Right lobe of liver (tissue), 6 donors: ENCODE measurements at places on chromosomes 1 and 21. TPM values are rescaled to one million over a fixed set of nuclear protein-coding genes. Genes with fewer than 3 reads are reported as not detected.

The RAB7B gene
- total RNA-seq, result 0.17 TPM

The S1PR1 gene
- total RNA-seq, result 9.3 TPM

DNA sequence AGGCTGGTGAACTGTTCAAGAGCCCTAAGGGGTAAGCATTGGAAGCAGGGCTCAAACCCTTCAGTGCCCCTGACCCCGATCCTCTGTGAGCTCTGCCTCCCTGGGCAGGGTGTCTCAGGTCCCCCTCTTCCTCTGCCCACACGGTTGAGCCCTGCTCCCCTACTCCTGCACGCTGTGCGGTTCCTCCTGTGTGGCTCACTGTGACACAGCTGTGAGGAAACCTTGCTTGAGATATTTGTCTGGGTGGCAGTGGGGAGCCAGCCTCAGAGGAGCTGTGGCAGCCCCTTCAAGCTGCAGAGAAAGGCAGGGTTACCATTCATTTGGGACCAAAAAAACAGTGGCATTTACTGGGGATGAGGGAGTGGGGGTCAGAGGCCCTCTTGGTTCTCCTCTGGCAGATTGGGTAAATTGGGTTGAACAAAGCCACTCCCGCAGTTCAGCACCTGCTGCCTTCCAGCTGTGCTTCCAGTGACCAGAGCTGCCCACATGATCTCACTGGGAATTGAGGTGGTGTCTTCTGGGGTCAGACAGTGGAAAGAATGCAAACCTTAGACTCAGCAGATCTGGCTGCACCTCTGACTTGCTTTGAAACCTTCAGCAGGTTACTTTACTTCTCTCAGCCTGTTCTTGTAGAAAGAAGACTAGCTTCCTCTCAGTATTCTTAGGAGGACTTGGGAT is 60.6 kb upstream of the CD1D start:
- DNase-seq, result no peak

The CIART gene
- total RNA-seq, result 8.4 TPM

The SAMSN1 gene
- 3.8 TPM for total RNA-seq

The SLAMF8 gene
- 2.8 TPM for total RNA-seq

DNA sequence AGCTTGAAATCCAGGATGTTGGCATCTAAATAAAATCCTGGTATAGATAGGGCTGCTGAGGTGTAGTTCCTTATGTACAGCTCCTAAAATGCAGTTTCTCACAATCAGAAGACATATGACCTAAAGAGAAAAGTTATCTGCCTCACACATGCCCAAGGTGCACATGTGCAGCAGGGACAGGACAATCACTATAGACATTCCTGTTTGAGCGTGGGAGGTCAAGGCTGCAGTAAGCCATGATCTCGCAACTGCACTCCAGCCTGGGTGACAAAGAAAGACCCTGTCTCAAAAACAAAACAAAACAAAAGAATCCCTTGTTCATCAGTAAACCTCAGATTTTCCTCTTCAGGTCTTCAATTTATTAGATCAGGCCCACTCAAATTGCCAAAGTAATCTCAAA is 66.1 kb downstream of the SPATA6 start:
- DNase-seq, result no peak

- peak; percentile 63 for DNase-seq
Measured at GRCh38 chr1:30901798-30902581, 6.6 kb downstream of the SDC3 start.

The OR2L8 gene
- total RNA-seq, result not detected

The C1orf94 gene
- not detected for total RNA-seq

- no peak for DNase-seq
Measured at GRCh38 chr1:190540366-190540765, 62.7 kb upstream of the BRINP3 start.

The NEXN gene
- 1.6 TPM for total RNA-seq
